ENCODE measurements at places on chromosomes 4 and X.

DNA sequence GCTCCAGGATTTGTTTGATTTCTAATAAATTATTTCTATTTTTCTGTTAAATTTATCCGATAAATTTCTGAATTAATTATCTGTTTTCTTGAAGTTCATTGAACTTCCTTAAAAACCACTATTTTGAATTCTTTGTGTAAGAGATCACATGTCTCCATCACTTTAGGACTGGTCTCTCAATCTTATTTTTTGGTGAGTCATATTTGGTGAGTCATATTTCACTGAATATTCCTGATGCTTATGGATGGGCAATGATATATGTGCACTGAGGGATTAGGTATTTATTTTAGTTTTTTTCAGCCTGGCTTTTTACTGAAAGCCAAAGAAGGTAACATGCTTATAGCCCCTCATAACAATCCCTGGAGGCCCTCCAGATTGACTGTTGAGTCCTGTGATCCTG, 48.5 kb upstream of the IL15 start:
- DNase-seq = no peak

DNA sequence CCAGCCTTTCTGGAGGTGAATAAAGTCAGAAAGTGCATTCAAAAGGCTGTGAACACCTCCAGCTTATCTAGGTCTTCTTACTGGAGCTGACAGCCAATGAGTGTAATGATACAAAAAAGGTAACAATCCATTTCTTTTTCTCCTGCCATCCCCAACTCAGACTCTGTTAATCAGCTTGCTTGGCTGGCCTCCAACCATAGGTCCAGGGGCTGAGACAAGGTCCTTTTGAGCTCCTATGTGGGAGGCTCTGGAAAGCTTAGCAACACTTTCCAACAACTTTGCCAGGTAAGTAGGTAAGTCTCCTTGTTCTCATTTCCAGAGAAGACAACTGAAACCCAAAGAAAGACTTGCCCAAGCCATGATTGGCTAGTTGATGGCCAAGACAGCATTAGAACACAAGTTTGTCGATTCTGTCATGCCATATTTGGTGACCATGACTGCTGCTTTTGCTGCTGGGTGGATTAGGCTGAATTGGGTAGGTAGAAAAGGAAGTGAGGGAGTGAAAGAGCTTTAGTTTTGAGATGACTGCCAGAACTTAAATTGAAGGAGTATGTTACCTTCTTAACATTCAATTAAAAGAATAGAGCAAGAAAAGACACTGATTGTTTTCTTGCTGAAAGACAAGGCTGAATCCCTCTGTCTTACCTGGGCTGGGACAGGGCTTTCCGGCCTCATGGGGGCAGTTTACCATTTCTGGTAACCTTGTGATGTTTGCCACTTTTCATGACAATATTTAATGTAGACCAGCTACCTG, 22.8 kb downstream of the VSIG4 start:
- DNase-seq = no peak

- DNase-seq = no peak
Measured at GRCh38 chr4:142396279-142396678, 449.8 kb downstream of the INPP4B start.

- no peak for DNase-seq
Measured at GRCh38 chr4:170682558-170683294, 593.0 kb upstream of the AADAT start.

GRCh38 chrX:136273986-136274385, 22.8 kb upstream of the MAP7D3 start:
- no peak for DNase-seq

DNA sequence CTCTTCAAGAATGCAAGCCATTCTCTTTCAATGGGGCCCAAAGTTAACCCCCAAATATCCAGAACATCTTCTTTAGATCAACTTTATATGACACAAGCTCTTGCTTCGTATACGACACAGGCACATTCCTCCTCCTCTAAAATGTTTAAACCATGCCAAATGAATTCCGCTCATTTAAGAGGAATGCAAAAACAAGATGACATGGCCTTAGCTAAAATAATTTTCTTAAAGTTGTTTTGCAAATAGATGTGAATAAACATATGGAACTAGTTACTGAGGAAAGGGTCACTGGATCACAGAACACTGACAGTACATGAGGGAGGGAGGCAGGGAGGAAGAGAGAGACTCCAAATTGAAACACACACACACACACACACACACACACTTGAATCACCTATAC, 97.4 kb downstream of the RASL11B start:
- peak; percentile 95 for DNase-seq

DNA sequence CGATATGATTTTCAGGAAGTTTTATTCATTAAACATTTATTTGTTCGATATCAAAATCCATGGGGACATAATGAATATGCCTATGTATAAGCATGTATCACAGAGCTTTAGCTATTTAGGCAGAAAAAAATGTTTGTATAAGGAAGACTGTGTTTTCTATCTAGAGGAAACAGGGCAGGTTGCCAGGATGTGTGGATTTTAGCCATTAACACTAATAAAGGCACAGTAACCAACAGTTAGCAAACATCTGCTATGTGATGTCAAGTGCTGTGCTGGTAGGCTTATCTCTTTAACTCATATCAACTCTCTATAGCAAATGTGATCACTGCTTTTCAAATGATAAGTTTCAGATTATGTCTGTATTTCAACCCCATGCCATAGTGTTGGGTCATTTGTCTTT, 708.9 kb upstream of the HS3ST1 start:
- DNase-seq = no peak

DNA sequence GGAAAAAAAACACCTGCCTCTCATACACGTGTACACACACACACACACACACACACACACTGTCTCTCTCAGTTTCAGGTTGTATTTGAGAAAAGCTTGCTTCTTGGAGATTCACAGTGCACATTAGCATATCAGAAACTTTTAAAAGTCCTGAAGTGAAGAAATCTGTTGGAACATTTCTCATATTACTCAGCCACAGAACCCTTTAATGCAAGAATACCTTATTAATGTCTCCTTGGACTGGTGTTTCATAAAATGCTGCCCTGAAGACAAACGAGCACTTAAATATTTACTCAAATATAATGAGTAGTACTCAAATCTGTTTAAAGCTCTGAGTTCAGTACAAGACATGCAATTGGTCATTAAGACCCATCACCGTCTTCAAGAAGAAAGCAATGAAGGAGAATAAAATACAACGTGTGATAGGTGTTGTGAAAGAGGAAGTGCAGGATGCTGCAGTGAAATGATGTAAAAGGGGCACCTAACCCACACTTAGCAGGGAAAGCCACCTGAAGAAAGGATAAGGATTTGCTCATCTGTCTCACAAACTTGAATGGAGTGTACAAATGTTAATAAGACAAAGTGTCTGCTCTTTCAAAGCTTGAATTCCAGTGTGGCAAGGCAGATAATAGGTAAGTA, 57.0 kb downstream of the DCLK2 start:
- DNase-seq = no peak

- DNase-seq = no peak
Measured at GRCh38 chr4:46123913-46124755, at the start of gene GABRG1. Gene GABRG1, minus strand, starts transcription at chr4:46124054. Its CDS starts 141 bp downstream, at chr4:46123913.

- DNase-seq = no peak
Measured at GRCh38 chr4:55157559-55158277, 32.3 kb upstream of the KDR start.

DNA sequence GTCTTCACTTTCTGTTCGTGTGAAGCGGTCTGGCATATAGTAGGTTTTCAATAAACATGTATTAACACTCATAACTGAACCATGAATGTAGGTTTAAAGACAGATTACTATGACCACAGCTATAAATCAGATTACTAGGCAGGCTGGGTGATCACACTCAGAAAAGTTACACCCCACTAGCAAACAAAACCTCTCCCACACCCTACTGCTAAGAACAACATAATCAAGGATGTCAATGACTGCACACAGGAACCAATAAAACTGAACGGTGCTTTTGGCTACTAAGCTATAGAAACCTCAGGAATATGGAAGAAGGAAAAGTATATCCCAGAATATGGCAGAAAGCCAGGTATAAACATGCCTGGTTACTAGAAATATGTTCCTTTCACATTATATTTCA, 676.9 kb downstream of the SMARCA1 start:
- no peak for DNase-seq

GRCh38 chr4:2428496-2429213, 9.9 kb downstream of the CFAP99 start:
- no peak for DNase-seq

- DNase-seq = no peak
Measured at GRCh38 chr4:137529432-137529831, 2.9 kb downstream of the PCDH18 start.

DNA sequence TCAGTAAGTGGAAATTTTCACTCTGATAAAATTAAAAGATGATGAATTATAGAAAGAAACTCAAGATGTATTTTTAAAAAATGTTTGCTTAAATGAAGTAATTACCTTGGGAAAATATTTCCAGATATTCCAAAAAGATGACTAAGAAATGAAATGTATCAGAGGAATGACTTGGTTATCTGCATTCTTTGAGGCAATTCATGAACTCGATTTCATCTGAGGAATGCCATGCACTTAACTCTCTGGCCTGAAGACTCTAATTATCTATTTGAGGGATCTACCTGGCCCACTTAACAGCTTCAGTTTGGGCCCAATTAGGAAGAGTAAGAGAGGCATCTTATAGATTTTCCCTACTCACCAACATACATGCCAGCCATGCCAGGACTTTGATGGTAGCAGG, 182.3 kb downstream of the INPP4B start:
- DNase-seq = no peak

DNA sequence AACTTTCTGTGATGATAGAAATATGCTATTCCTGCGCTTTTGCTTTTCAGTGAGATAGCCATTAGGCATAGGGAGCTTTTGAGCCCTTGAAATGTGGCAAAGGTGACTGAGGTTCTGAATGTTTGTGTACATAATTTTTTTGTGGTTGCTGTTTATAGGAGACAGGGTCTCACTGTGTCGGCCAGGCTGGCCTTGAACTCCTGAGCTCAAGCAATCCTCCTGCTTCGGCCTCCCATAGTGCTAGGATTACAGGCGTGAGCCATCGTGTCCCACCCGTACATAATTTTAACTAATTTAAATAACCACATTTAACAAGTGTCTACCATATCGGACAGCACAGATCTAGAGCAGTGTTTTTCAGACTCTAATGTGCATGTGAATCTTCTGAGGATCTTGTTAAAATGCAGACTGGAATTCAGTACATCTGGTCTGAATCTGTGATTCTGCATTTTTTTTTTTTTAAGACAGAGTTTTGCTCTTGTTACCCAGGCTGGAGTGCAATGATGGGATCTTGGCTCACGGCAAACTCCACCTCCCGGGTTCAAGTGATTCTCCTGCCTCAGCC, 45.3 kb downstream of the CASP6 start:
- peak; percentile 1 for DNase-seq

- peak; percentile 77 for DNase-seq
Measured at GRCh38 chr4:188778905-188779304, 639.7 kb downstream of the TRIML1 start.

- no peak for DNase-seq
Measured at GRCh38 chr4:145937971-145938611, 532 bp downstream of the ZNF827 start.

- DNase-seq = no peak
Measured at GRCh38 chr4:128123036-128123435, 61.9 kb downstream of the LARP1B start.

DNA sequence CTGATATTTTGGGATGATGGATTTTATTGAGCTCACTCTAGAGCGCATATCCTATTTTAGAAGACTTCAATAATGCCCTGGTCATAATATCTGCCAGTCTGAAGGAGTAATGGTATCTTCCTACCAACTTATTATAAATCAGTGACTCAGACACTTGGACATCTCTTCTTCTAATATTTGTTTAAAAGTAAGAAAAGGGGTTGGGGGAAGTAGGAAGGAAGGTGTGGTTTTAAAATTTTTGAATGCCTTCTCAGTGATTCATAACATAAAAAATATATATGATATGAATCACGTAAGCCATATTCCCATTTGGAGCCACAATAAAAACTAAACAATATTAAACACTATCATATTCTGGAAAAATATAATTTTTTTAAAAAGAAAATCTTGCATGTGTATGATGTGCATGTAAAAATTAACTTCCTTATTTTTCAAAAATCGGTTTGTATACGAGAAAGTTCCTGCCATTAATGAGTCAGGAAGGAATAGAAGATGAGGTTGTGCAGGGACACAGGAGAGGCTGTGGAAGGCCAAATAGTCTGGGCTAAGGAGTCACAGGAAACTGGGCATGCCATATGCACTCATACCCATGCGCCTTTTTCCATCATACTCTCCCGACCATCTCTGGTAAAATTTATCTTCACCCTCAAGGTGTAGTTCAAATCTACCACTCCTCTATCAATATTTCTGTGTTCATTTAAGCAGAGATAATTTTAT, 286.5 kb downstream of the EPHA5 start:
- no peak for DNase-seq

- no peak for DNase-seq
Measured at GRCh38 chrX:38178396-38178795, 42.3 kb downstream of the SRPX start.

- DNase-seq = peak; percentile 91
Measured at GRCh38 chrX:18425199-18426003, at the start of gene CDKL5. Gene CDKL5, plus strand, starts transcription at chrX:18425608. Its CDS starts 81,489 bp downstream, at chrX:18507097.

GRCh38 chr4:5770051-5770450, 59.0 kb downstream of the EVC start:
- no peak for DNase-seq

GRCh38 chrX:55919367-55920221, 202.0 kb downstream of the RRAGB start:
- no peak for DNase-seq

DNA sequence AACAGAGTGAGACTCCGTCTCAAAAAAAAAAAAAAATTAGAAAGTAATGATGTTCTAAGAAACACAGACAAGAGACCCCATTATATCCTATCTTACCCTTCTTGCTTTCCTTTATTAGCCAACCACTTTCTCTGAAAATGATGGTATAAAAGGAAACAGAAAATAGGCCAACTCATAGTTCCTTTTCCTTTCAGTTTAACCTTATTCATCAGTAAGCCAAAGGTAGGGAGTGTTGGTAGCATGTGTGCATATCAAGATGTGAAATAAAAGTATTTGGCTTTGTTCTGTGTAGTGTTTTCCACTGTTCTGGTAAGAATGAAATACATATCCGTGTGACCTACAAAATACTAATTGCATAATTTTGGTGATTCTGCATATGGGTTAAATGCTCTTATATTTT, 266.6 kb downstream of the ZNF674 start:
- no peak for DNase-seq

GRCh38 chr4:127250577-127250976, 382.2 kb upstream of the INTU start:
- no peak for DNase-seq

- no peak for DNase-seq
Measured at GRCh38 chrX:107716118-107716684, 59.4 kb downstream of the TSC22D3 start.

GRCh38 chr4:82688091-82688795, 110.4 kb downstream of the SCD5 start:
- DNase-seq = no peak

- DNase-seq = no peak
Measured at GRCh38 chrX:95903490-95903889, 781.2 kb upstream of the DIAPH2 start.

Data from fibroblast of skin of left quadriceps (primary cell).